ENCODE measurements at places on chromosomes 2 and 18. TPM values are rescaled to one million over a fixed set of nuclear protein-coding genes. Genes with fewer than 3 reads are reported as not detected.

Gene NEB
- 0.11 TPM for total RNA-seq

Gene SEPTIN10
- 52.8 TPM for total RNA-seq

Gene SULT1C4
- total RNA-seq: 0.27 TPM

Gene RFX8
- total RNA-seq: not detected

Gene RAB10
- total RNA-seq: 312 TPM

Gene ADD2
- total RNA-seq: 22.3 TPM

Gene CHRNG
- total RNA-seq: not detected

Gene ABCA12
- total RNA-seq: 0.25 TPM

Gene ITGAV
- 69.9 TPM for total RNA-seq

Gene SCN3A
- not detected for total RNA-seq

Gene KIAA2012
- total RNA-seq: not detected
